NAMALWA (cell line): ENCODE measurements at places on chromosomes 3 and 15.
A peak's percentile ranks its signal among the peaks of the same experiment; 100 is the strongest.

DNA sequence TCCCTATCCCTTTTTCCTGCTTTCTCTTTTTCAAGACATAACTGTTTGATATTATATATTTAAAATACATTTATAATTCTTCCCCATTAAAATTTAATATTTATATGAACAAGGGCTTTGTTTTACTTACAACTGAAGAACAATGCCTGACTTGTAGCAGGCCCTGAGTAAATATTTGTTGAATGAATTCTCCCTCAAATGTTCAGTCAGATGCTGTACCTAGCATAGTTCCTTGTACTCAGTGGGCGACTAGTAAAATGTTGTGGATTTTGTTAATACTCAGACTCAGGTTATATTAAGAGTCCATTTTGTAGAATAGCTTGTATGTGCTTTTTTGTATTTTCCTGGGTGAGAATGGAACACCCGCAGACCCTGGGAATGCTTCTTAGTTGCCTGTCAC lies 69.1 kb downstream of the SEC22A start:
- no peak for DNase-seq

DNA sequence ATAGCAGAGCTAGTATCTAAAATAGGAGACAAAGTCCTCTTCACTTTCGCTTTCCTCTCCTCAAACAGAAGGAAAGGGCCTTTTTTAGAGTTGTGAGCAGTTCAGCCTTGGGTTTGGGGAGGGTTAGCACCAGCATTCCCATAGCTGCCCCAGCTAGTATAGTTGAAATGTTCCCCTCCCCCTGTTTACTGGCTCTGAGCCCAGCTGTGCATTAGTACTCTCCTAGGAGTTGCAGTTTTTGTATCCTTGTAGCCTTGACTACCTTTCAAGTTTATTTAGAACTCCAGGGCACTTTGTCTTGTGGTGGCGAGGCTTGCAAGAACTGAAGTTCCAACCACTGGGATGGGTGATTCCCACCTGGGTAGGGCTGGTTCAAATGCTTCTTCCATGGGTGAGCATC lies 245.1 kb upstream of the NAALADL2 start:
- DNase-seq = no peak

DNA sequence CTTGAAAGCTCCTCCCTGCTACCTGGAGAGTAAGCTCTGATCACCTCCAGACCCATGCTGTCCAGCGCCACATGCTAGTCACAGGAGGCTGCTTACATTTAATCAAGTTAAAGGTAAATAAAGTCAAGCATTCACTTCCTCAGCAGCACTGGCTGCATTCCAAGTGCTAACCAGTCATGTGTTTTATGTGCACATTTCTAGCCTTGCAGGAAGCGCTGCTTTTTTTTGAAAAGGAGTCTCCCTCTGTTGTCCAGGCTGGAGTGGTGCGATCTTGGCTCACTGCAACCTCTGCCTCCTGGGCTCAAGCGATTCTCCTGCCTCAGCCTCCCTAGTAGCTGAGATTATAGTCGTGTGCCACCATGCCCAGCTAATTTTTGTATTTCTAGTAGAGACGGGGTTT lies 279.2 kb downstream of the GABRG3 start:
- peak; percentile 12 for DNase-seq

DNA sequence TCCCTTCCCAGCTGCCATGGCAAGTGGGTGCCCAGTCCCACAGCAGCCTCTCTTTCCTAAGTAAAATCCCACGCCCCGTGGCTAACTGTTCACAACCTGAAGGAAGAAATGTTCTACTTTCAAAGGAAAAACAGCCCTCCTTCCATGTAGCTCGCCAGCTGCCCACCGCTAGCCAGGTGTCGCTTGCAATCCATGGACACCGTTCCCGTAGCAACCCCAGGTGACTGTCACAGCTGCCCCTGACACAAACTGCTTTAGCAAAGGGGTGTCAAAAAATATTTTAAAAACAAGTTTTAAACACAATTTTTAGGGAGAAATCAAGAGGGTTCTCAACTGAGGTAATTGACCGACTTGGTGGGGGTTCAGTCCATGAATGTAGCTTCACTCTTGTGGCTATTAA lies 21.0 kb upstream of the CGNL1 start:
- DNase-seq = no peak

GRCh38 chr3:189961522-189962161 lies 159.1 kb downstream of the P3H2 start:
- peak; percentile 88 for DNase-seq

DNA sequence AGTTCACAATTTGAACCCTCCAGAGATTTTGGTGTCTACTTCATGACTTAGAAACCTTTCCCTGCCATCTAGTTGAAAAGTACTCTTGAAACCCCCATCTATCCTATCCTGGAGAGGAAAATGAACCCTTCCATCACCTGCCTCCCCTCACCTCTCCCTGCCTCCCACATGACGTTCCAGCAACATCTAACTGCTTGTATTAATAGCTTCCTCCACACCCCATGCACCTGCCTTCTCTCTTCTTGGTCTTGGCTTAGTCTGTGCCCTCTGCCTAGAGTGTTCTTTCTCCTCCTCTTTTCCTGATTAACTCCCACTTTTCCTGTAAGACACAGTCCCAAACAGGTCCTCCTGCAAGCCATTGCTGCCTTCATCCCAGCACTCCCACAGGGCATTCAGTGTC lies 107.8 kb downstream of the LIPC start:
- DNase-seq = no peak

GRCh38 chr3:15477951-15478639 lies 43.4 kb downstream of the COLQ start:
- DNase-seq = no peak

DNA sequence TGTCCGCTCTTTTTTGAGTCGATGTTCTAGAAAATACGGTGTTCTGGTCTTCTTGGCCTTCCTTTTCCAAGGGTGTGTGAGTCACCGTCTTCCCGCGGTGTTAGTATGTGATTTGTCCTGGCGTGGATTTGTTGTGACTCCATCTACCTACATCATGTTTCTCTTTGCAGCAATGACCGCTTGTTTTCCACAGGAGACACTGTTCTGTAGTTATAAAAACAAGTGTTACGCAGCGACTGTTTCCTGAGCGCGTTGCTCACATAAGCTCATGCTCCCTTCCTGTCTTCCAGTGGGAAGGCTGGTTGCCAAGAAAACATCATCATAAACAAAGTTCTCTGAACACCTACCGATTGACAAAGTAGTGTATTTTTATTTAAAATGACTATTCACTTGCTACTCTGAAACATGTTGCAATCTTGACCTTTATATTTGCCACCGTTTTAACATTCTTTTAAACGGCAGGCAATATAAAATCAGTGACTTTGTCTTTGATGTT lies 19.0 kb downstream of the USP13 start:
- no peak for DNase-seq

DNA sequence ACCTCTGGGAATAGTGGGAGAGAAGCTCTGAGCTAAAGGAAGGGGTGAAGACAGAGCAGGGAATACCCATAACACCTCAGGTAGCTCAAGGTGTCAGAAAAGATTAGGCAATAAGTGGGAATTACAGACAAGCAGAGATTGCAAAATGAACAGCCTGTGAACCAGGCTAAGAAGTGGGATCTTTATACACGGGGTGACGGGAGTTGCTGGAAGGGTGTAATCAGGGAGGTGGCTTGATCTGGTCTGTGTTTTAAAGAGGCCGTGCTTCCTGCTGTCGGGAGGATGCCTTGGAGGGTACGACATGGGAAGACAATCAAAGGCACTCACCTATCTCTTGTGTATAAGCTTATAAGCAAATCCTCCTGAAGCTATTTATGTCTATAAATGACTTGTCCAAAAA lies 216.3 kb downstream of the CLSTN2 start:
- DNase-seq = no peak

GRCh38 chr3:86147119-86147518 lies 843.8 kb downstream of the VGLL3 start:
- DNase-seq = peak; percentile 3

DNA sequence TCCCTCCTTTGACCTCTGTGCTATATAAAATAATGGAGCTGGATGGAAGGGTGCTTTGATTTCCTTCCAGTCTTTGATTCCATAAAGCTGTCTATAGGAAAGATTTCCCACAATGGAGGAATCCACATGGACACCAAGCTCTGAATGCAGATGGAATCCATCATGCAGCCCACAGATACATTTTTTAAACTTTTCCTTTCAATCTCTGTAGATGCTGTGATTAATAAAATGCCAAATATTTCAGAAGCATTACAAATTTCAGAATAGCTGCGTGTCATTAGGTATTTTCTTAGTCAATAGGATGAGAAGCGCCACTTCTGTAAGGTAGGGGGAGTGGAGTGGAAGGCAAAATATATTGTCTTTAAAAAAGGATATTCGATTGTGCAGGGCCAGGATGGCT lies 489.0 kb downstream of the NTRK3 start:
- no peak for DNase-seq

DNA sequence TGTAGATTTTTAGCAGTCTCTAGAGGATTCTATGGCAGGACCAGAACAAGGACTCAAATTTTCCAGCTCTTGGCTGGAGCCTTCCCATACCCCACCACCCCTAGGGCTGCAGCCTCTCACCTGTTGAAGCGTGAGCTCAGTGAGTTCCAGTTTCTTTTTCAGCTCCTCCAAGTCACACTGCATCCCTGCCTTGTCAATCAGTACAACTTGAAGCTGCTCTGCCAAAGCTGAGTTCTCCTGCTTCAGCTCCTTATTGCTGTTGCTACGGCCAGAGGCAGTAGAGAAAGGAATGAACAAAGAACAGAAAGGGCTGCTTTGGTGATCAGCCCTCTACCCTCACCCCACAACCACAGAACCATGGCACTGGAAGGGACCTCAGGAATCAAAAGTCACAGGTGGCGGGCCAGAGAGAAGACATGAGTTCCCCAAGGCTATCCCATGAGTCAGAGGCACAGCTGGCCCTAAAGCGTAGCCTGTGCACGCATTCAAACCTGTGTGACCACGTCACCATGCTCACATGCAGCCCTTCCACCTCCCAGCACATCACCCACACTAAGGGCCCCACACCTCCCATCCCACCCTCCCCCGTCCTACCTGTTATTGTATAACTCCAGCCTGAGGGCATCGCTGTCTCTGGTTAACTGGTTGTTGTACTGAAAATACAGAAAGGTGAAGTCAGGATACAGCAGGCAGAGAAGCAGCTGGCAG lies 83.3 kb upstream of the C2CD4B start:
- no peak for DNase-seq

DNA sequence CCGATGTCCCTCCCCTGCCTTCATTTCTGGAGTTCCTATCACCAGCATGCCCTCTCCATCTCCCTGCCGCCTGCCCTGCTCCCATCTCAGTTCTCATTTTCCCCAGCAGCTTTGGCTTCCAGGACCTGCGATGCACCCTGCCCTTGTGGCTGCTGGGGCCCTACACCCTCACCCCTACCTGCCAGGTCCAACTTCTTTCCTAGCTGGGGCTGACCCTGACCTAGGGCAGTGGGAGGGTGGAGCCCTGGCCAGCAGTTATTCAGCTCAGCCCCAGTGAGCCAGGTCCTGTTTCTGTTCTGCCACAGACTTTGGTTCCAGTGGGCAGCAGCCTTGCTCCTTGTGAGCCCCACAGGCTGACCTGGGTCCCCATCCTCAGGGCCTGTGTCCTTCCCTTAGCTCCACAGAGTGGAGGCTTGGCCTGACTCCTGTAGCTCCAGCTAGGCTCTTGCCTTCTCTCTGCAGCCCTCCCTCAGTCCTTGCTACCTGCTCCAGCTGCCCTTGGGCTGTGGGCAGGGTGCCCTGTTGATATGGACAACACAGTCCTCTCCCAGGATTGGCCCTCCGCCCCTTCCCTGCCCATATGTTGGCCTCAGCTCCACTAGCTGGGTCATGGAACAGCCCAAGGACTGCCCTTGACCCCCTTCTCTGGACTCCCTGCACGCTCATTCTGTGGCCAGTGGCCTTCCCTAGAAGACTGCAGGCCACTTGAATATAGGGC lies 34.7 kb upstream of the PDE8A start:
- DNase-seq = no peak

GRCh38 chr15:42695527-42696071 lies 41.3 kb downstream of the CDAN1 start:
- DNase-seq = no peak

DNA sequence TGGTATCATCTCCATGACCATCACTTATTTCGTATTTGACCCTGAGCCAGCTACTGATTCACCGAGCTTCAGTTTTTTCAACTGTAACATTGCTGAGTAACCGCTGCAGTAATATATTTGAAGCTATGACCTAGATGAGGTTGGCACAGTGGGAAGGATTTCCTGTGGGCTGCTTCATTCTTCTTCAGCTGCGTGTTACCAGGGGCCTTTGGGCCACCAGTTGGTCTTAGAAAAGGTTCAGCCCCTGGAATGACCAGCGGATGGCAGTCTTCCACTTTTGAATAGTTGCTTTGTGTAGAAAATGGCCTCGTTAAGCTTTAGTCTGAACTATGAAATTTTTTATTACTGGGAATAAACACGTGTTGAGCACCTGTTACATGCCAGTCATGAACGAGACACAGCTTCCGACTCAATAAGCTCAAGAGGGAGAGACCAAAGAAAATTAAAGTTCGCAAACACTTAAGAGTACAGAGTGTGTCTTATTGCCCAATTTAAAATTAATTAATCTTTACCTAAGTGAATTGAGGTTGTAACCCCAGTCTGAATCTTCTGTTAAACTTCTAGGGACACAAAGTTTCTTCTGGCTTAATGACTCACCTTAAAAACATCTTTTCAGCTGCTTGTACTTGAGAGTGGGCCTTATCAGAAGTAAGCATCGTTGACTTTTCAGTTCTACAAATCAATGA lies 57.6 kb upstream of the NR2E3 start:
- DNase-seq = peak; percentile 56

DNA sequence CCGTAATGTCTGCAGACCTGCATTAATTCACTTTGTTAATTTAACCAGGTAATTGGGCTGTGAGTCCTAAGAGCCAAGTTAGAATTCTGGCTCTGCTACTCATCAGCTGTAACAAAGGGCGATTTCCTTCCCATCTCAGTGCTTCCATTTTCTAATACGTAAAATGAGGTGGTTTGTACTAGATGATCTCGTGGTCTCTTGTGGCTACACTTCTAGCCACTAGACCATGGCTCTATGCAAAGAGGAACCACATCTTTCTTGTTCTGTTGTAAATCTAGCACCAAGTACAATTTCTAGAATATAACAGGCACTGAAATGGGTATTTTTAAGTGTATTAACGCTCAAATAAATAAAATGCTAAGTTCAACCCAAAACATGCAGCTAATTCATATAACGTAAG lies 174.4 kb upstream of the THBS1 start:
- DNase-seq = no peak

DNA sequence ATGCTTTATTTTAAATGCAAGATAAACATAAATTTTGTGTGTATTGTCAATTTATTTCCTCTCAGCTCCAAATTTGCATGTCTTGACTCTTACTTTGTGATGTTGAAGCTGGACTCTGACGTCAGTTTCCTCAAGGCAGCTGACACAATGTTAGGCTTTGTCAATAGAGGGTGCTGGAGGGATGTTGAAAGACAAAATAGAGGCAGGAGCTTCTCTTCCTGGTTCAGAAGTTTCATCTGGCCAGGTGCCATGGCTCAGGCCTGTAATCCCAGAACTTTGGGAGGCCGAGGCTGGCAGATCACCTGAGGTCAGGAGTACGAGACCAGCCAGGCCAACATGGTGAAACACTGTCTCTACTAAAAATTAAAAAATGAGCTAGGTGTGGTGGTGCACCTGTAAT lies 408.6 kb downstream of the GBE1 start:
- DNase-seq = peak; percentile 38
